ENCODE measurements at places on chromosomes 5 and 9.
A peak's percentile ranks its signal among the peaks of the same experiment; 100 is the strongest.

- DNase-seq, result peak; percentile 50
Observed at GRCh38 chr5:132525299-132525724, 18.0 kb downstream of the IL5 start.

- no peak for DNase-seq
Observed at GRCh38 chr5:4511996-4512656, 628.0 kb upstream of the ADAMTS16 start.

DNA sequence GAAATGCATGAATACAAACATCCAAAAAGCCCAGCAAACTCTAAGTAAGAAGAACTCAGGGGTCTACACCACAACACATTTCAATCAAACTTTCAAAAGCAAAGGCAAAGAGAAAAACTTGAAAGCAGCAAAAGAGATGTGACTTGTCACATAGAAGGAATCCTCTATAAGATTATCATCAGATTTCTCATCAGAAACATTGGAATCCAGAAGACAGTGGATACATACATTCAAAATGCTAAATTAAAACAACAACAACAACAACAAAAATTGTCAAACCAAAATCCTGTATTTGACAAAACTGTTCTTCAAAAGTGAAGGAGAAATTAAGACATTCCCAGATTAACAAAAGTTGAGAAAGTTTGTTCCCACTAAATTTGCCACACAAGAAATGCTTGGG lies 362.7 kb downstream of the ZNF608 start:
- DNase-seq, result no peak

DNA sequence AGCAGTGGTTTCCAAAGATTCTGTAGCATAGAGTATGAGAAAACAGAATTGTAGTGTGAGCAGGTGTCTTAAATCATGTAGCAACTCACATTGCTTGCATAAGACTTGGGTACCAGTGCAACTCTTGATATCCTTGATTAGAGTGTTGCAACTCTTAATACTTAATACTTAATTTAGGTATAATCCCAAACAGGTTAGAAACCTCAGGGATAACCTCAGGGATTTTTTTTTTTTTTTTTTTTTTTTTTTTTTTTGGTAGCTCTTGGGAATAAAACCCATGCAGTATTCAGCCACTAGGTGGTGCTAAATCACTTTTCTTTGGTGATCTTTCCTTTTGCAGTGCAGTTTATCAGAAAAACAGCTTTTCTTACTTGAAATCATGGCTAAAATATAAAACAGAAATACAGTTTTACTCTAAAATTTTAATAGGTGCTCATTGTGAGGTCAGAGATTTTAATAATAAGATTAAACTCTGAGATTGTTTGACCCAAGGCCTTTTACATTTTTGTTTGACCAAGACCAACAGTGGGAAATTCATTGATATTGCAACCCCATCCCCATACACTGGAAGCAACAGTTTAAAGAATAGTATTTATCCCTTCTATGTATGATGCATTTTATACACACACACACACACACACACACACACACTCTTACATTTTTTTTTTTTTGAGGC lies 55.3 kb downstream of the ERAP1 start:
- DNase-seq, result peak; percentile 36

DNA sequence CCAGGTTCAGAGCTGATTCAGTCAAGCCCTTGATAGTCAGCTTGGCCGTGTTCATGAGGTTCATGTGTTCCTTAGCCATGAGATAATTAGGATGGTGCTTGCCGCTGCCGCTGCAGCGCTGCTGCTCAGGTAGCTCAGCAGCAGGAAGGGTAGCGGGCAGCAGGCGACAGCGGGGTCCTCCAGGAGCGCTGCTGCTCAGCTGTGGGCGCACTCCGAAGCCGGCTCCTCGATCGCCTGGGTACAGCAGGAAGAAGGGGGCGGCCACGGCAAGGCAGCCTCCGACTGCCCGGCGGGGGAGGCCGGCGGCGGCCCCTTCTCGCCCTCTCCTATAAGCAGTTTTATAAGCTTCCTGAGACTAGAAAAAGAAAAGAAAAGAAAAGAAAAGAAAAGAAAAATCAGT lies 1253.6 kb downstream of the EFNA5 start:
- no peak for DNase-seq

DNA sequence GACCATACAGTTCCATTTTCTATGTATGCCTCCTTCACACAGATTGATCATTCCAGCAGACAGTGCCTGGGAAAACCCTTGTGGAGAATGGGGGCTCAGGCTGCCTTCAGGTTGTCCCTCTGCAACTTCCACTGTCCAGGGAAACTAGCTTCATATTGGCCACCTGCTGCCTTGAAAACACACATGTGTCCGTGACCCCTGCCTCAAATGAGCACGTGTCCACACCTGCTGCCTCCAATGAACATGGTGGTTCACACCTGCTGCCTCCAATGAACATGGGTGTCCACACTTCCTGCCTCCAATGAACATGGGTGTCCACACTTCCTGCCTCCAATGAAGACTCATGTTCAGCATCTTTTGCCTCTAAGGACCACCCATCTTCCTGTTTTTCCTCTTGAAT lies 185.4 kb upstream of the ADCY2 start:
- no peak for DNase-seq

- DNase-seq, result no peak
Observed at GRCh38 chr5:1356873-1357787, 12.2 kb upstream of the CLPTM1L start.

- no peak for DNase-seq
Observed at GRCh38 chr9:24381205-24381604, 164.5 kb downstream of the IZUMO3 start.

- DNase-seq, result no peak
Observed at GRCh38 chr9:33180526-33181184, 13.5 kb upstream of the B4GALT1 start.

DNA sequence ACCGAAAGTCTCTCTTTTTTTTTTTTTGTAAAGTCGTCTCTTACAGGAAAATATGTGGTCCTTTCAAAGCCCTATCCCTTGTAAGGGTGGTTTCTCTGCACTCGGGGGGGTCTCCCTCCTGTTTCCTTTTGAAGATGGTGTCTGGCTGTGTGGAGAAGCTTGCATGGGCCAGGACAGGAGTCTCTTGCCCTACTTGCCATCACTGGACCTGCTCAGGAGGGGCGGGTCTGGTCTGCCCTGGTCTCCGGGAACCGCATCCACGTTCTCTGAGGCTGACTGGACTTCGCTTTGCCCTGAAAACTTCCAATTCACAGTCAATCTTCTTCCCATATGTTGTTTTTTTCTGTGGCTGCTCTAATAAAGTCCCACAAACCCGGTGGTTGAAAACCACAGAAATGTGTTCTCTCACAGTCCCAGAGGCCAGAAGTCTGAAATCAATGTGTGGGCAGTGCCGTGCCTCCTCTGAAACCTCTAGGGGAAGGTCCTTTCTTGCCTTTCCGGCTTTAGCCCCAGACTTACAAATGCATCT lies 92.9 kb upstream of the IER5L start:
- DNase-seq, result peak; percentile 67

DNA sequence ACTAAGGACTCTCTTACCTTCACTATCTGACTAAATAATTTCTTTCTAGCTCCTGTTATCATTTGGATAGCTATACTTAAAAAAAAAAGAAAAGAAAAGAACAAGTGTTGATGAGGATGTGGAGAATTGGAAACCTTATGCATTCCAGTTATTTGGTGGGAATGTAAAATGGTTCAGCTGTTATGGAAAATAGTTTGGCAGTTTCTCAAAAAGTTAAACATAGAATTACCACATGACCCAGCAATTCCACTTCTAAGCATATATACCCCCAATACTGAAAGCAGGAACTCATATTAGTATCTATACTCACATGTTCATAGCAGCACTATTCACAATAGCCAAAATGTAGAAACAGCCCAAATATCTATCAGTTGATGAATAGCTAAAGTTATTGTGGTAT lies 61.1 kb downstream of the GNA14 start:
- no peak for DNase-seq

- no peak for DNase-seq
Observed at GRCh38 chr5:22306011-22306410, 547.1 kb downstream of the CDH12 start.

DNA sequence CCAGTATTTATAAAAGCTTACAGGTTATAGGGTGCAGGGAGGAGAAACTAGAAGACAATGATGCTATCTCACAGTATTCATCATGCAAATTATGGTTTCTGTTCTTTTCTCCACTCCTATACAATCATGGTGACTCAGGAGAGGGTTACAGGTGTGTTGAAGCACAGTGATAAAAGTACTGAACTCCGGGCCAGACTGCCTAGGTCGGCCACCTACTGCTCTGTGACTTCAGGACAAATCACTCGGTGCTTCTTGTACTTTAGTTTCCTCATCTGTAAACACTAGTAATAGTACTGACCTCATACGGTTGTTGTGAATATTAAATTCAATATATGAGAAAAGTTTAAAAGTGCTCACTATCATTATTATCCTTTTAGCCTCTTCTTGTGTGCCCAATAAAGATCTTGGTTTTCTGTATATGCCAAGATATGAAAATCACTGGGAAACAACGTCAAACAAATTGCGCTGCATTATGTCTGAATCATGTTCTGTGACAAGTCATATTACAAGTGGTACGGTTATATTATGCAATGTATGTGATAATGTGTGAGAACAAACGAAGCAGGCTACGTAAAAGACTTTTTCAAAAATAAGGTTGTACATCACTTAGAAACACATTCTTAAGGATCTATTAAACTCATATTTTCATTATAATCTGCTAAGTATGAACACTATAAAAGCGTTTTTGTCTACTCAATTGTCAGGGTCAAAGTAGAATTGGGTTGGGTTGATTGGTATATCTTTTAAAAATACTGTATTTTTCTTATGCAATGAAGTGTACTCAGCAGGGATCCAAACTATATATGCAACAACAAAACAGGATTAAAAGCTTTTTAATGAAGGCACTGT lies 153.3 kb downstream of the EFNA5 start:
- DNase-seq, result no peak

- no peak for DNase-seq
Observed at GRCh38 chr9:134317400-134317789, 8.9 kb upstream of the RXRA start.

DNA sequence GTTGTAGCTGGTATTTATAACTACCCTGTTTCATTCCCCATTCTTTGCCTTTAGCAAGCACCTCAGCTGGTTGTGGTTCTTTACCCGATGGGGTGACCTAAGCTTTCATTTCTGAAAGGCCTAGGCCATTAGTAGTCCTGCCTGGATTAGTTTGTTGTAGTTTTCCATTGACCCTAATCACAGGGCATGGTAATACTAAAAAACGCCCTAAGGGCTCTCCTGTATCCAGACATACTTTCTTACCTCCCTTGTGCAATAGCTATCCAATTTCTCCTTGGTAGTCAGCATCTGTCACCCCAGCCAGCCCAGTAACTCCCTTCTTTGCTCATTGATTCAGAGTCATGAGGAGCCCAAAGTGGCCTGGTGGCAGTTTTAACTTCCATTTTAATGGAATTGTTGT lies 24.0 kb downstream of the TMOD1 start:
- DNase-seq, result no peak

DNA sequence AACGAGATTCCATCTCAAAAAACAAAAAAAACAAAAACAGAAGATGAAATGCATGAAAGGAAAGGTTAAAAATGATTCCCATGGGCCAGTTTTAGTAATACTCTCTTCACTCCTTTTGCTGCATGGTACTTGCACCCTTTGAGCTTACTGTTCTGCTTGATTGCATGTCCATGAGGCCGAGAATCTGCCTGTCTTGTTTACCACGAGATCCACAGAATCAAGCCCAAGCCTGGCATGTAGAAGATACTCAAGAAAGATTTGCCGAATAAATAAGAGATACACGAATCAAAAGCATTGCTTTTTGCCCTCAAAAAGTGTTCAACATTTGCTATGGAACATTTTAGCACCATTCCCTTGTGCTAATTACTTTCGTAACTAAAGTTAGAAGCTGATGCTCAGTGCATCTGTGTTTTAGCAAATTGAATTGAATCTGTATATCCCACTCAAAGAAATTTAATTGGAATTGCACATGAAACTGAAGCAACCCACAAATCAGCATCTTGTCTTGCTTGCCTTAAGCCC lies 1.1 kb downstream of the FAXDC2 start:
- DNase-seq, result no peak

GRCh38 chr9:114307899-114308267 lies 15.0 kb upstream of the ORM1 start:
- no peak for DNase-seq

GRCh38 chr5:124283031-124283430 lies 463.4 kb downstream of the ZNF608 start:
- DNase-seq, result no peak

DNA sequence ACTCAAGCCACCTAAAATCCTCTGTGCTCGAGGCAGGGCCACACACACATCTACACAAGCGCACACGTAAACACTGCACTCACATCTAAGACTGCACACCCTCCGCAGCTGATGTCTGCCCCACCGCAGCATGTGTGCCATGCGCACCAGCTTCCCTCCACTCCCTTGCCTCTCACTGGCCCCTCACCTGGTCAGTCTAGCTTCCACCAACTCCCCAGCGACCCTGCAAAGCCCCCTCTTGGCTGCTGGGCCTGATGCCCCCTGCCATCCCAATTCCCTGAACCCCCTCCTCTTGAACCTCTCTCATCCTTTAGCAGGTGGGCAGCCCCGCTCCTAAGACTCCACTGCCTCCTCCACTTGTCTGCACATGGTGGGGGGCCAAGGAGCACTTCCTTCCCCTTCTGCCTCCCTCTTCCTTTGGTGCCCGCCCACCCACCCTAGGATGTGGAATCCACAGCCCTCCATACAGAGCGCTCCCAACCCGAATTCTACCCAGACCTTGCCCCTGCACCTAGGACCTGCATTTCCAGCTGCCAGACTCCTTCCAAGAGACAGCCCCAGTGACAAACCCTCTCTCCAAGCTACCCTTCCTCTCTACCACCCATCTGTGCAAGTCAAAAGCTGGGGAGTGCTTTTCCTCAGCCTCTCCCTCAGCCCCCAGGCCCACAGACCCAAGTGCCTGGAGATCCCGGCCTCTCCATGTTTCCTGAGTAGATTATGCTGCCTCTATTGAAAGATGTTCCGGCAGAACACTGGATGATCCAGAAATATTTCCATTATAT lies 23.9 kb downstream of the ADAMTS2 start:
- no peak for DNase-seq

DNA sequence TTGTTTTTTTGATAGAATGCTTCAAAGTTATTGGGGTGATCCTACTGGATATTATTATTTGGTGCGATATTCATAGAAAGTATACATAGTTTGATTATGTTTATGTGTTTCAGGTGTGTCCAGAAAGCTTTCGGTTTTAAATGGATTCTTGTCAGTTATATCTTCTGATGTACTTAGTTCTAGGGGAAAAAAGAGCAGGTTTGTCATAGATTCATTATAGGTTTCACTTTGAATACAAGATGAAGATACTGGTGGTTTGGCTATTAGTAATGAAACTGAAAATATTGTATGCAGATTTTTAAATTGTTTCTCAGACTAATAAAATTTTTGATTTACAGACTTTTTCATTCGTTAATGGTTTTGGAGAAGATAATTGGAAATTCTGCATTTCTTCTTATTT lies 98.9 kb downstream of the MAN2A1 start:
- peak; percentile 10 for DNase-seq

- DNase-seq, result no peak
Observed at GRCh38 chr9:37925786-37926736, 22.1 kb upstream of the SLC25A51 start.
